ENCODE measurements at places on chromosomes 2 and 18.

DNA sequence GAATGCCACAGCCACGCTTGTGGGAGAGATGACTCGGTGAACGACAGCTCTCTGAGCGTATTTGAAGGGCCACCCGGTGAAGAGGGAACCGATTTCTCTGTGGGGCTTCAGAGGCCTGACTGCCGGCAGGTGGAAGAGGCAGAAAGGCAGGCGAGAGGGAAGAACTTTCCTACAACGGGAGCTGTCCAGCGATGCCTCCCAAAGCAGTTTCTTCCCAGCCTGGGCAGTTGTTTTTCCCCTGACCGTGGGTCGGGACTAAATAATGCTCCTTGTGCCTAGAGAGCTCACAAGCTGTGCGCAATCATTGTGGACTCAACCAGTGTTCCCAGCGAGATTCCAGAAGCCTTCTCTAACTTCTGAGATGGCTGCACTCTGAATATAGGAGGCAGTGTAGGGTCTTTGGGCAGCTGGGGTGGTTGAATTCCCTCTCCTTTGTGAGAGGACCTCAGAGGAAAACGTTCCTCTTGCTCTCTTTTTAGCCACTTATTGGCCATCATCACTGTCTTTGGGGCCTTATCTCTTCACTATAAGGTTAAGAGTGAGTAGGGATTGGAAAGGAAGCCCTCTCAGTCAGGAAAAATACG is 710 bp downstream of the SEC11C start:
- peak; percentile 54 for DNase-seq

DNA sequence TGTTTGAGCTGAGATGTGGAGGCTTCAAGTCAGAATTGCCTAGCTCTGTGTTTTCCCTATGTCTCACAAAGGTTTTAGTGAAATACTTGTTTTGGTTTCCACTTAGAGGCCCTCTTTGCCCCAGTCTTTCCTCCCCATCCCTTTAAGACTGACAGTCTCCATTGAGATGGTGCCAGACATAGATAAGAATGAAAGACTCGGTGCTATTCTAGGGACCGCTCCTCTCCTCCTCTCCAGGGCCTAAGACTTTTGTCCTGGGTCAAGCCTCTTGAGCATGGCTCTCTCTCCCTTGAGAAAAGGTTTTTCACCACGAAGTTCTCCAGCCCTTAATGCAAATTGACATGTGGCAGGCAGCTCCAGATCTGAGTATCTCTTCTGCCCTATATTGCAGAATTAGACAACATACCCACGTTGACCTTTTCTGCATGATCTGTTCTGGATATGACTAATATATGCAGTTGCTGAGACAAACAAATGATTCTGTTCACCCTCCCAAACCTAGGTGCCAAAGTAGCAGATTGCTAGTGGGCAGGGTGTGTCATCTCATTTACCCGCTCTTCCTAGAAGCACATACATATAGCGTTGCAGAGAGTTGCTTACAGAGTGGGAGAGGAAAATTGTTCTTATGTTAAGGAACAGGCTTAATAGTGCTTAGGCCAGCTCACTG is 47.5 kb upstream of the ACSL3 start:
- DNase-seq = no peak

DNA sequence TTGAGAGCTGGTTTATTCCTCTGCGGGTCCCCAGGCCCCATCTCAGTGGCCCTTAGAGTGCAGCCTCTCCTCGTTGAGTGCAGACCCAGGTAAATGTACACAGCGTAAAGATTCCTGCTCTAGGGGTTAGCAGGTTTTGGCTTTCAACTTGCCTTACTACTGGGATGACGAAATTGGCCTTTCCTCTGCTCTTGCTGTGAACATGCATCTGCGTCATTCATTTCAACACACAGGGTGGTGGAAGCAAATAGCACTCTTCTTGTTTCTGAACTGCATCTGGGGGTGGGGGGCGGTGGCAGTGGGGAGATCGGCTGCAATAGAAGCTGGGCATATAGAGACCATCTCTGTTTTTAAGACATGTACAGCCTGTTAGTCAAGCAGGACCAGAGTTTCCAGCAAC is 16.5 kb upstream of the SLC16A14 start:
- DNase-seq = no peak

GRCh38 chr18:8705961-8706790 is 820 bp downstream of the MTCL1 start:
- no peak for DNase-seq

- no peak for DNase-seq
Observed at GRCh38 chr2:239086325-239087020, 238.6 kb downstream of the TWIST2 start.
